ENCODE measurements at places on chromosomes 7 and 10.

DNA sequence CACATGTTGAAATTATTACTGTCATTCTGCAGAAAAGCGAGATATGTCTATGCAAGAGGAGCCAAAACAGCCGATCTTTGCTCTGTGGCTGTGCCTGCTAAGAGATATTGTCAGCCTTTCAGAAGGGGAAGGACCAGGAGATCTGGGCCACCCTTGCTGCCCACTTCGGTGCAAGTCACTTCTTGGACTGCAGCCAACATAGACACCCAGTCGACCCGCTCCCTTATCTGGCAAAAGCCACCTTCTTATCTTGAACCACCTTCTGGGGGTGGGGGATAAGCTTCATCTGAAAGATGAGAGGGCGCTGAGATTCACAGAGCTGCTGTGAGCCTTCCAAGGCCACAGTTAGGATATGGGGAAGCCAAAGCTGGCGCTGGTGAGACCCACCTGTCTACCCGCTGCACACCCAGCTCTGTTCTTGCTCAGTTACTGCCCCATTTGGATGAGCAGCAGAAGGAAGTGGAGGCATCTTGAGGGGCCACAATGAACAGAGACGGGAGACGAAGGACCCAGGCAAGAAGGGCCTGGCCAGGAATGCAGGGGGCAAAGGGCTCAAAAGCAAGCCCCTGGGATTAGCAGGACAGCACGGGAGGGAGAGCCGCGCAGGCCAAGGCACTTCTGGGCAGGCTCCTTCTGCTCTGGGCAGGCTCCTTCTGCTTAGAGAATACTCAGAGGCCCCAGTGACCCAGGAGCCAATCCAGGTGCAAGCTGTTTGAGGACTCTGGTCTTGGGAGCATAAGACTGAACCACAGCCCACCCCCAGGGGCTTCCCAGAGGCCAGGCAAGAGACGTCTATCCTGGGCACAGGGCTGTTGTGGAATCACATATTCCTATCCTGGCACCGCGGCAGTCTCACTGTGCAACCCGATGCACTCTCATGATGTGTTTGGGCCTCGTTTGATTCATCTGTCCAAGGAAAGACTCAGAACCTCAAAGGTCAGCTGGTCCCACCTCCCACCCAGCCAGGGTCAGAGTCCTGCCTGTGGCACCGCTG is 38.4 kb upstream of the NPFFR1 start:
- DNase-seq = no peak

DNA sequence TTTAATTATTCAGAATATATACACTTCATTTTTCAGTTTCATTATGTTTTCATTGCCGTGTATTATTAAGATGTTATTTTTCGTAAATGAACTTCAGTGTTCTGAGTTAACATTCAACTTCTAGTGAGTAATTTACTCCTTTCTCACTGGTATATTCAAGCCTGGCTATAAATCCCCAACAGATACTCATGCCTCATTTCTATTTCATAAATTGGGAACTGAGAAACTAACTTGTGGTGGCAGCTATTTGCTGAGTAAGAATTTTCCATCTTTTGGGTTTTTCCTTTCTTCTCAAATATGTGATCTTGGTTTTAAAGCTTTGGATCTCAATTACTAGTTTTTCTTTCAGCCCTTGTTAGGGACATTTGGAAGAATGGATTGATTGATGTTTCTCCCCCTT is 281.1 kb downstream of the CDK14 start:
- no peak for DNase-seq

GRCh38 chr10:101238732-101239105 is 9.5 kb upstream of the LBX1 start:
- DNase-seq = no peak

GRCh38 chr7:94295850-94296249 is 98.8 kb upstream of the COL1A2 start:
- DNase-seq = no peak

DNA sequence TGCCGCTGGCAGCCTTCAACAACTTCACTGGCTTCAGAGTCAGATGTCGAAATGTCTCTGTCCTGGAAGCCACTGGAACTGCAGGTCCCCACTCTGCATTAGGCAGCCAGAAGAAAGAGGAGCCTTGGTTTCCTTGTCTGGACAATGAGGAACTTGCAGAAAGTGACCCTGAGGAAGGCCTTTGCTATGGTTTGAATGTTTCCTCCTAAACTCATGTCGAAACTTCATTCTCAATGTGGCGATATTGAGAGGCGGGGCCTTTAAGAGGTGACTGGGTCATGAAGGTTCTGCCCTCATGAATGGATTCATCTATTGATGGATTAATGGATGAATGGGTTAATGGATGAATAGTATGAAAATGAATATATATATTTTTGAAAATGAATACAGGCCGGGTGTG is 61.6 kb upstream of the GPR26 start:
- DNase-seq = no peak

- no peak for DNase-seq
Measured at GRCh38 chr10:30435073-30435422, 1.1 kb downstream of the MAP3K8 start.

GRCh38 chr10:22754296-22754695 is 39.9 kb upstream of the PIP4K2A start:
- no peak for DNase-seq

- DNase-seq = no peak
Measured at GRCh38 chr7:100629117-100629716, 12.1 kb downstream of the TFR2 start.

DNA sequence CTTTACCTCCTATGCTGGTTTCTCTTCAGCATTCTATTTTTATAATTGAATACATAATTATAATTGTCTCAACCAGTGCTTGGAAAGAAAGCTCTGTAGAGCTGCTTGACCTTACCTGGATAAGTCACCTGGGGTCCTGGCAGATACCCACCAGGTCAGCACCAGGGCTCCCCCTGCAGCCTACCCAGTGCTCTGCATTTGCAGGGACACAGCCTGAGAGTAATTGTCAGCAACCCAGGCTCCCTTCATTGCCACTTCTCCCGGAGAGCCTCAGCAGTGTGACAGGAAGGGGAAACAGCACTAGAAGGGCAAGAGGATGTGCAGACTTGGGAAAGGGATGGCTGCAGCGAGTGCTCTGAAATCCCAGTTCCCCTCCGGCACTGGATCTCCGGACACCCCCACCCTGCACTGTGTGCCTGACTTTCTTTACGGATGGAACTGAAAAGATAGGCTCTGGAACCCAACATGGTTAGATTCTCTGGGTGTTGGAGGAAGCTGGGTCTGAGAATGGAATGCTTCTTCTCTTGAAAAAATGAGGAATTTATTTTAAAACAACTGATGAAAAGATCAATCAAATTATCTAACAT is 11.4 kb upstream of the PAX4 start:
- DNase-seq = no peak

GRCh38 chr10:110993024-110993693 is 73.8 kb downstream of the SHOC2 start:
- DNase-seq = no peak

GRCh38 chr7:31043051-31043471 is 9.0 kb upstream of the ADCYAP1R1 start:
- no peak for DNase-seq
